Stimulated activated CD8-positive, alpha-beta memory T cell treated with anti-CD3 and anti-CD28 coated beads, Interleukin-7, amount 100 ng/mL, for 1 hour (primary cell): ENCODE measurements at places on chromosomes 1 and 21.

DNA sequence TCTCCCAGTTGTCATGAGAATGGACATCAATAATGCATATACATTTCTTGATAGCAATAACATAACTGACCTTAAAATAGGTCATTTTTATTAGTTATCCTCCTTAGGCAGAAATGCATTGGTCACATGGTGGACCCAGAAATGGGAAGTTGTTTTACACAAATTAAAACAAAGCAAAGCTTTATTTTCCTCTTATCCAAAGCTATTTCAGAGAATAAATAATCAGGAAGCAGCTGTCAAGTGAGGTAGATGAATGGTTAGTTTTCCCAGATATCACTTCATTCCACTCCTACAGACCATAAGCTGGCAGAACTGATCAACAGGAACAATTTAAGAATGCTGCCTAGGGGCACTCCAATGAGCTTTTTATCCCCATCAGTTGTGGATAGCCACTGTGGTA is 16.0 kb upstream of the OLIG1 start:
- no peak for DNase-seq

GRCh38 chr1:172653015-172653709 is 5.7 kb upstream of the FASLG start:
- no peak for DNase-seq

DNA sequence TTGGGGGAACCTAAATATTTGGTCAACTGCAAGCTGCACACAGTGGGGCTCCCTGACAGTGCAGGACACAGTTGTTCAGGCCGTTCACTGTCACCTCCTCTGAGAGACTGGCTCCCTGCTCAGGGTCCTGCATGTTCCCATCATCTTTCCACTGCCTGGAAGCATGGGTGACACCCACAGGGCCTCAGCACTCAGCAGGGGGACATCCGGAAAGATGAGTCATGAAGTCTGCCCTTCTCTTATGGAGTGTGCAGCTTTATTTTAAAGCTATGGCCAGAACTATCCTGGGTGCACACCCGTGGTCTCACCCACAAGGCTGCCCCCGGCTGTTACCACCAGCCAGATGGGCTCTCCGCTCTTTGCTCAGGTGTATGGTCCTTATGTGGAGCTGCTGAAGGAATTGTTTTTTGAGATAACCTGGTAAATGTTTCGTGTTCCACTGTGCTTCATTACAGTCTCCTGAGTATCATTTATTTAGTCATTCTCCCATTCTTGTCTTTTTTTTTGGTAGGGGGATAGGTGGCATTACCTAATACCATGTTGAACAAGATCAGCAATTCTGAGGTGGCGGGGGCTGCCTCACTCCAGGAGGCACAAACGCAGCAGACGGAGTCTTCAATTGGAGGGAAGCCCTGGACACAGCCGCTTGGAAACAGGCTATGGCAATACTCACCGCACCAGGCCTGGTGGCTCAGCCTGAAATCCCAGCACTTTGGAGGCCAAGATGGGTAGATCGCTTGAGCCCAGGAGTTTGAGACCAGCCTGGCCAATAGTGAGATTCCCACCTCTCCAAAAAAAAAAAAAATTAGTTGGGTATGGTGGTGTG is 14.3 kb downstream of the TRIM11 start:
- no peak for DNase-seq

- DNase-seq, result no peak
Observed at GRCh38 chr1:87204921-87205320, 123.8 kb upstream of the LMO4 start.

DNA sequence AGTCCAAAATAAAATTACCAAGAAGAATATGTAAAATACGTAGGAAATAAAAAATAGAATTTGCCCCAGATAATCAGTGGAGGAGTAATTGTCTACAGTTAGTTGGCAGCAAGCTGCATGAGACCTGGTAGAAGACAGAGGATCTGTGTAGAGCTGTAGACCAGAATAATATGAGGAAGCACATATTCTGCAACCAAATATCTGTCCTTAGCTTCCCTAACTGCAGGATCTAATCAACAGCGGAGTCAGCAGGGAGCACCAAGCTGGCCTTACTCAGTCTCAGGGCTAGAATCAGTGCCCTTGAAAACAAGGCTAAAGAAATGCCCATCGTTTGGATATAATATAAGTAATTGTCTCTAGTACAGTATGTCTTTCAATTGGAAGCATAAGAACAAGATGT is 6.1 kb upstream of the GCSAML start:
- DNase-seq, result no peak
